Stimulated activated CD4-positive, alpha-beta T cell treated with anti-CD3 and anti-CD28 coated beads, Interleukin-2, amount 100 ng/mL, for 4 hours (primary cell): ENCODE measurements at places on chromosomes 2 and 18.
A peak's percentile ranks its signal among the peaks of the same experiment; 100 is the strongest.

GRCh38 chr2:96485751-96486651 is 19.2 kb downstream of the NEURL3 start:
- DNase-seq = peak; percentile 89

GRCh38 chr2:80280598-80280997 is 24.0 kb downstream of the LRRTM1 start:
- no peak for DNase-seq

- DNase-seq = no peak
These were observed 10.9 kb downstream of the NHEJ1 start for GRCh38 chr2:219149667-219150066.

- DNase-seq = no peak
These were observed 323.9 kb downstream of the XIRP2 start for GRCh38 chr2:167212014-167212648.

DNA sequence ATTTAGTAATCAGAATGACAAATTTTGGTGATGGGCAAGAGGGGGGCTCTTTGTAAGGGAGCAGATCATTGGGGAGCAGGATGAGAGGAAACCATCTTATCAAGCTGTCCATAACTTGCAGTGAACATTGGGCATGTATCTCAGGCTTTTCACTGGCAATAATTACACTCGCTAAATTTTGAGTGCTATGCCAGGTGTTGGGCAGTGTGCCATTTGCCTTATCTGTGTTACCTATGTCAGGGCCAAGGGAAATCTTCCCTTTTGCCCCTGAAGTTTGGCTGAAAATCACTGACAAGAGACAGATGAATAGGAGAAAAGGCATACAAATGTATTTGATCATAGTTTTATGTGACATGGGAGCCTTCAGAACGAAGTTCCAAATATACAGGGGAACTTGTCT is 39.0 kb downstream of the NOSTRIN start:
- DNase-seq = no peak
